ENCODE measurements at places on chromosomes 3 and 15.

DNA sequence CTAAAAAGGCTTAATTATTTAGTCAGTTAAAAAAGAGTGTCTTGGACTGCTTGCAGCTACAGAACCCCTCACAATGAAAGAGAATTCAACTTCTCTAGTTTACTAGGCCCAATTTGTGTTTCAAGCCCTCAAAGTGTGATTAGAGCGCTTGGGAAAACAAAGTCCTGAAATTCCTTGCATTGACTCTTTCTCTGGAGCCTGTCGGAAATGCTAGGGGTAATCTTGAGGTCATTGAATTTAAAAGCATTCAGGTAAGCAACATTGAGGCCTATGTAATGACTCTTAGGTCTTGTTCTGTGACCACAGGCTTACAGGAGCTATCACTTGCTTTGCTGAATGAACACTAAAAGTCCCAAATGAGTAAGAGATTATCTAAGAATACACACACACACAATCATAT, 186.0 kb downstream of the NLGN1 start:
- no peak for DNase-seq

- no peak for DNase-seq
Observed at GRCh38 chr15:70193734-70194133, 96.0 kb upstream of the TLE3 start.

DNA sequence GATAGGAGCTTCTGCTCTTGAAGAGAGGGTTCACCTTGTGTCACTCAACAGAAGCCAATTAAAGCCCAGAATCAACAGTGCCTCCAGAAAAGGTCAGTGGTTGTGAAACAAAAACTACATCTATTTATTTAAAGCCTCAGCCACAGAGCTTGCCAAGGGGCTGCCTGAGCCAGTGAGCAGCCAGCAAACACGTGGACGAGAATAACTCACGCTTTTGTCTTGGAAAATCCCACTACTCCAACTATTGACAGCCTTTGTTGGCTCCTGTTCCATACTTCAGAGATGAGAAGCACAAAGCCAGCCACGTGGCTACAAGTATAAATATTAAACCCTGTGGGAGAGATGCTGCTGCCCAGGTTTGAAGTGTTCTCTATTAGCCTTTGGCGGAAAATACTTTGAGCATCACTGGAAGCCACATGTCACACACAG, 10.3 kb downstream of the GPR156 start:
- no peak for DNase-seq

GRCh38 chr3:128286691-128287090, 133.4 kb downstream of the EEFSEC start:
- DNase-seq = no peak

GRCh38 chr15:59636184-59636583, 21.1 kb downstream of the GTF2A2 start:
- DNase-seq = no peak

DNA sequence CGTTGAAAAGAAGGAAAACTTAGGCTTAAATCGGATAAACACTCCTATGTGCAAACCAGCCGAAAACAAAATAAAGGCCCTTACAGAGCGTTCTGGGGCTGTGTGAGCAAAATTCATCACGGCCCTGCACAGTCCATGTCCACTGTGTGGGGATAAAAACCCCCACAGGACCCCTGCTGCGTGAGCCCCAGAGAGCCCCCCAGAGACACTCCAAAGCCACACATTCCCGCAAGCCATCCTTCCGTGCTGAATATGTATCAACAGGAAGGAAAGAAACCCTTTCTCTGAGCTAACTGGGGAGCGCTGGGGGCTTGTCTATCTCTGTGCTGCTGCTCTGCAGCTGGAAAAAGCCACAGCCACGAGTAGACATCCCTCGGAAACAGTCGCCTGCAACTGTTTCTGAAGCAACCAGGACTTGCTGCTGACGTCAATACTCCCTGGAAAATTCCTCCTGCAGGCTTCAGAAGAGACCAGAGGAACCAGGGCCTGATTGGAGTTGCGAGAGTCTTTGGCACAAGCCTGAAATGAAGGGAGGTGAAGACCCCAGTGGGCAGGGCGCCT, 72.7 kb downstream of the NUP210 start:
- no peak for DNase-seq

GRCh38 chr3:194032828-194033435, 103.0 kb upstream of the HES1 start:
- DNase-seq = no peak

DNA sequence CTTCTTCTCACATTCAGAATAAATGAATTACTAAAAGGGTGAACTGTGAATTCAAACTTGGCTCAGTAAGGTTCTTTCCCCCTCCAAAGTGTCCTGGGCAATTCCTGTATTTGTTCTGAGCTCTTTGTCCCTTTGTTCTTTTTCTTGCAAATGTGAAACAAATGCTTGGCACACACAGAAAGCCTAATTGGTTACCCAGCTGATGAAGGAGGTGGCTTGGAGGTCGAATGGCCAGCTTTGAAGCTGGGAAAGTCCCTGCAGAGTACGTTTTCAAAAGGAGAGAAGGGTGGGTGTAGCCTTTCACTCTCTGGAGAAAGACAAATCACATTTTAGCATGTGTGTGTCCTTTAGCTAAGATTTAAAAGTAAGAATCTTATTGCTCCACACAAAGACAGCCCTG, 154.4 kb downstream of the PEX5L start:
- DNase-seq = no peak

Measured in esophagus squamous epithelium (tissue), 5 donors.